ENCODE measurements at places on chromosomes 1 and 21. TPM values are rescaled to one million over a fixed set of nuclear protein-coding genes. Genes with fewer than 3 reads are reported as not detected.

DNA sequence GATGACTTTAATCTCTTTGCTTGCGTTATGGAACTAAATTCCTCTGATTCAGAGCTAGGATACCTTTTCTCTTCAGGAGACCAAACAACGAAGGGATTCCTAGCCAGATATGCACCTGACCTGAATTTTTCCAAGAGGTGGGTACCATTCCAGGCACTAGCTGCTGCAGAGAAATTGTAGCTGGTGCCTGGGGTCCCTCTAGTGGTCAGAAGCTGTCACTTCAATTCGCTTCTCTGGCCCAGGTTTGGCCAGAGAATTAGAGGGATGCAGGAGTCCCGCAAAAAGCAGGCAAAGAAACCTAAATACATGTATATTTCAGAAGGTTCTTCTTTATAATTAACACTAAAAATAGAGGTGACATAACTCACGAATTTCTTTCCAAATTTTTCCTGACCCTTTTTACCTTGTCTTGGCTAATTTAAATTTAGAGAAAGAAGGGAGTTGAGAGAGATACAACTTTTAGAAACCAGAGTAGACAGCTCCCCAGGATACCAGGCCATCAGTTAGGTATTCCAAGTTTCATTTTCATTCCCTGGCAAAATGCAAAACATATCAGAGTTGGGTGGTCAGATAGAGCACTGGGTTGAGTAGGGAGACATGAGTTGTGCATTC is 9.6 kb downstream of the ACKR1 start:
- DNase-seq: peak; percentile 54

DNA sequence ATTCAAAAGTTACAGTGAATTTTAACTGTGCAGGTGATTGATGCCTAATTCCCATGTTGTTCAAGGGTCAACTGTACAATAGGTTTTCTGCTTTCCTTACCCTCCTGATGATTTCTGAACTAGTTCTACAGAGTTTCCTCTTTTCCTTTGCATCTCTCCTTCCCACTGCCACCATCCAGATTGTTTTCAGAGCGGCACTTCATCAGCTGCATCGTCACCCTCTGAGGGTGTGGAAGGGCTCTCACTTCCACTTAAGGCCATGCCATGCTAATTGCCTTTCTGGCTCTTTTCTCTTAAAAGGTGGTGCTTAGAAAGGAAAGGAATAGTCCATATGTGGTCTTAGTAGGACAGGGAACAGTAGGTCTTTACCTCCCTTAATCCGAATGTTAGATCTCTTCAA is 39.1 kb downstream of the DISC1 start:
- DNase-seq: no peak

GRCh38 chr1:239884796-239885195 is 206.9 kb upstream of the FMN2 start:
- no peak for DNase-seq

GRCh38 chr21:29261555-29262540 is 36.9 kb upstream of the BACH1 start:
- DNase-seq: no peak

- no peak for DNase-seq
Measured at GRCh38 chr1:157011845-157012244, 33.7 kb downstream of the ARHGEF11 start.

- no peak for DNase-seq
Measured at GRCh38 chr21:33394260-33394659, 9.0 kb upstream of the IFNGR2 start.

GRCh38 chr1:117342397-117342796 is 24.9 kb upstream of the MAN1A2 start:
- DNase-seq: no peak

GRCh38 chr1:220093361-220094015 is 444 bp upstream of the IARS2 start:
- DNase-seq: peak; percentile 19

- DNase-seq: no peak
Measured at GRCh38 chr1:205162301-205162700, 40.5 kb upstream of the RBBP5 start.

- DNase-seq: no peak
Measured at GRCh38 chr1:247294282-247294681, 37.4 kb downstream of the ZNF496 start.

DNA sequence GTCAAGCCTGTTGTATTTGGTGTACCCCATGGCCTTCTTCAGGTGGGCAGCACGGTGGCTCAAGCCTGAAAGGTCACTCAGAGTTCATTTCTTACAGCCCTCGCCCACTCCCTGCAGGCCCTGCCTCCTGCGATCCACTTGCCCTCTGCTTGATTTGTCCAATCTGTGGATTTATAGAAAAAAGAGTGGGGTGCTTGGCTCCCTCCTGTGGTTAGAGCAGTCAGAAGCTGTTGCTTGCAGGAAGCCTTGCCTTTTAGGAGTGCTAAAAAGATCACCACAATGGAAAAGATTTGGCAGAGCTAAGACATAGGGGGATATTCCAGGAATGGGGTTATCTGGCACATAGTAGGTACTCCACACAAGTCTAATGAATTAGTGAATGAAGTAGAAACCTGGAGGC is 108.0 kb upstream of the TRABD2B start:
- DNase-seq: no peak

S100A16 gene
- not detected for total RNA-seq

NPR1 gene
- not detected for total RNA-seq

DISP3 gene
- 0.65 TPM for total RNA-seq
